NCI-H526 (cell line): ENCODE measurements at places on chromosomes 7 and 10.
A peak's percentile ranks its signal among the peaks of the same experiment; 100 is the strongest.

GRCh38 chr10:93437086-93437945, 44.8 kb downstream of the MYOF start:
- no peak for DNase-seq

DNA sequence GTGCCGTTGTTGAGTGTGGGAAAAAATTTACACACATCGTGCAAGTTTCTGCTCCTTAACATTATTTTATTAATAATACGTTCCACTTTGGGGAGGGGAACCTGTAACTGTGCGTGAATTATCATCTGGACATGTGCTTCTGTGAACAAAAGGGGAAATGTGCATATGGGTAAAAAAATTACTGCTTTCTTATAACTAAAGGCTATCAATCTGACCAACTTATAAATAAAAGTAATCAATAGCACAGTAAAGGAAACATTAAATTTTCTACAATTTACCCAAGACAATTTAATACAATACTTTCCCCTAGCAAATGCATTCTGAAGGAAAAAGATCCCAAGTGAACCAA, 4.5 kb downstream of the TWIST1 start:
- DNase-seq, result no peak

DNA sequence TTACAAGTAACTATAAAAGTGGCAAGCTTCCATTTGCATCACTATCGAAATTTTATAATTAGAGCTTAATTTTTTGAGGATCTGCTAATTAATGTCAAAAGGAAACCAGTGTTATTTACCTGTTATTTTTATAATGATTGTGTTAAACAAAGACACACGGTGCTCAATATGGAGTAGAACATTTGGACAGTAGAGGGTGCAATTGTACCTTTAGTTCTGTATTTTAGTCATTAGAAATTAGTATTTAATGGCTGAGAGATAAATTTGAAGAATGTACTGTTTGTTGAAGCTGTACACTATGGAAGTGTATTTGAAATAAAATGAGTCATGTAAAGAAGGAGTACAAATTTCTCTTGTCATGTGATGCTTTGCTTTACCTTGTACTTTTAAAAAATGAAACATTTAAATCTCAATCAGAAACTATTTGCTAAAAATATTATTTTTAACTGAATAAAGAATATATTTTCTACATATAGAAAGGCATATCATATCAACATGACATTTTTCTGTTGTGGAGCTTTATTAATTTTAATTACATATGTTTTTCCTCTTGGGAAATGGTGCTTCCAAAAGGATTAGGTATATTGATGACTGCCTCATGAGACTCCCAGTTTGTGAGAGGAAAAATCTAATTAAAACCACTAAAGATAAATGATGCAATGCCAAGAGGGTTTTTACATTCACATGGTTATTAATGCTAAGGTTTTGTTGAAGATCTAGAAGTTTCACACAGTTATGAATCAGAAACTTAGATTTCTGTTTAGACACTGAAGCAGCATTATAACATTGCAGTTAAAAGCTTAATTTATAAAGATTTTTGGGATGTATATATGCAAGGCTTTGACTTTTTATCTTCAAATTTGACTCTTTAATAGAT, 10.4 kb upstream of the PRKG1 start:
- peak; percentile 0 for DNase-seq

DNA sequence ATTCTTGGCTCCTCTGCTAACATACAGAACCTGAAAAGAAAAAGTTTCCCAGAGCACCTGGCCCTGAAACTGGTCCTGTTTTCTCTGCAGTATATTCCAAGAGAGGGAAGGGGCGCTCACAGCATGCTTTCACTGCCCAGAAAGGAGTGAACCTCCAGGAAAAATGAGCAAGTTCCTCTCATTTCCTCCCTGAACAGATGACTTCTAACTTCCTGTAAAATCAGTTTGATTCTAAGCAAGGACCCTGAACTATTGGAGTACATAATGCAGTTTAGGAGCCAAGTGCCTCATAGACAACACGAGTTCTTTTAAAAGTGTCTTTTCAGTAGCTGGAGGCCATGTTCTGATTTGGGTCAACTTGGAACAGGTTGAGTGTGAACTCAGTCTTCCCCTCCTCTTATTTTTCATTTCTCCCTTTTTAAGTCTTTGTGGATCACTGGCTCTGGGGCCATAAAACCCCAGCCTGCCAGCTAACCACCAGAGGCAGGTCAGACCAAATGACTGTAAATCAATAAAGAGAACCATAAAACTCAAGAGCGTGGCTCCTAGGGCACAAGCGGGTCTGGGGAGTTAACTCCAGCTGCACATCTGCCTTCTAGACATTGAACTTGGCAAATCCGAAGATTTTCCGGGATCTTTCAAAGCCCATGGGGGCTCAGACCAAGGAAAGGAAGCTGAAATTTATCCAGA, 5.9 kb upstream of the LRRC18 start:
- DNase-seq, result no peak

DNA sequence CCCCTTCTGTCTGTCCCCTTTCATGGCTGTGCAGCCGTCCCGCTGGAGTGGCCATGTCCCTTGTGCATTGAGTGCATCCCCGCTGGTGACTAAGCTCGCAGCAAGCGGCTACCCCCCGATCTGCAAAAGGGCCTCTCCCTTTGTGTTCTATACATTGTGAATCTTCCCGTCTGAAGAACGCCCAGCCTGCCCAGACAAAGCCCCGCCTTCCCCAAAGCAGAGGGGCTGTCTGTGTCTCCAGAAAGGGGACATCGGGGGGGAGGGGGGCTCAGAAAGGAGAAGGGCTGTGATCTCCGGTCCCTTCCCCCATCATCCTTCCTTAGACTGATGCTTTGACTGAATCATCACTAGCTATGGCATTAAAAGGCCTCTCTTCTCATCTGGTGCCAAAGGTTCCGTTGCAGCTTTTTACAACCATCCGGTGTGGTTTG, 11.9 kb downstream of the NPTX2 start:
- DNase-seq, result no peak

DNA sequence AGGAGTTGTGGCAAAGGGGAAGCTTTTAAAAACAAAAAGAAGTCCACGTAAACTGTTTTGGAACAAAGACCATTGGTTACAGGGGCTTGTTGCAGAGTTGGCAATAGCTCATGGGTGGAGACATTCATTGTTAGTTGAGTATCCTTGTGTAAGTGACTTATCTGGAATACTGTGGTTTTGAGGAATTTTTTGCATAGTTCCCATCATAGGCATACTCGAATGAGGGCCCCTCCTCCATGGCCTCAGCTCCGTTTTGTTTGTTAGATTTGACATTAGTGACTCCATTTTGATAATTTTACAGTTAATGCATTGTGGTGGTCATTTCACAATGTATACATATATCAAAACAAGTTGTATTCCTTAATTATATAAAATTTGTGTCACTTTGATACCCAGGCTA, 12.8 kb upstream of the SMKR1 start:
- no peak for DNase-seq

- peak; percentile 31 for DNase-seq
Measured at GRCh38 chr7:140621401-140622021, 19.1 kb downstream of the DENND2A start.

DNA sequence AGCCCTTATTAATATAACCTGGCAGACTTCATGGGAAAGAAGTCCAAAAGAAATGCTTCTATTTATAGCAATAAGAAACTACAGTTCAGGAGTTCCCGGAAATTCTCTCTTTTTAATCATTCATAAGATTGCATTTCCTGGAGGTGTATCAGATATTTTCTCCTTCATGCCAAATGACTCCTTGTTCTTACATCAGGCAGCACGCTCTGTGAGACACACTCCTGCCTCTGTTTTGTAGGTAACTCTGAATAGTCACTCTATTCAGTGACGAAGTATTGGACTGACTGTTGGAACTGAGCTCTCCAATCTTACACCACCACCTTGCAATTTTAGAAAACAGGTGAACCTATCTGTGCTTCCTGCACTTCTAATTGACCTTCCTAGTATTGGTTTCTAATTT, 78.7 kb upstream of the MSRB2 start:
- DNase-seq, result no peak

DNA sequence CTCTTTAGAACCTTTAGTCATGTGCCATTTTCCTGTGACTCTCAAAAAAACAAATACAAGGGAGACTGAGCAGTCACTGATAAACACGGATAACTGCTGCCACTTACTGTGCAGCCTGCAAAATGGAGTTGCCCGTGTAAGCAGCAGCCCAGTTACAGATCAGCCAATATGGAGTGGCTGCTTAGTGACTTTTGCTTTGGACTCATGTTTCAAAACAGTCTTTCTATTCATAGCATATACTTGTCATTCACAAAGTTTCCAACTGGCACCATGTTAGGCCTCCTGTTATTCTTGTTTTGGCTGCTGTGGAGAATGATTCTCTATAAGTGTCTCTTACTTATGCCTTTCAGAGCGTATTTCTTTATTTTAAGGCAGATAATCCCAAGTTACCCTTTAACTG, 3.0 kb downstream of the FAM204A start:
- DNase-seq, result peak; percentile 23

DNA sequence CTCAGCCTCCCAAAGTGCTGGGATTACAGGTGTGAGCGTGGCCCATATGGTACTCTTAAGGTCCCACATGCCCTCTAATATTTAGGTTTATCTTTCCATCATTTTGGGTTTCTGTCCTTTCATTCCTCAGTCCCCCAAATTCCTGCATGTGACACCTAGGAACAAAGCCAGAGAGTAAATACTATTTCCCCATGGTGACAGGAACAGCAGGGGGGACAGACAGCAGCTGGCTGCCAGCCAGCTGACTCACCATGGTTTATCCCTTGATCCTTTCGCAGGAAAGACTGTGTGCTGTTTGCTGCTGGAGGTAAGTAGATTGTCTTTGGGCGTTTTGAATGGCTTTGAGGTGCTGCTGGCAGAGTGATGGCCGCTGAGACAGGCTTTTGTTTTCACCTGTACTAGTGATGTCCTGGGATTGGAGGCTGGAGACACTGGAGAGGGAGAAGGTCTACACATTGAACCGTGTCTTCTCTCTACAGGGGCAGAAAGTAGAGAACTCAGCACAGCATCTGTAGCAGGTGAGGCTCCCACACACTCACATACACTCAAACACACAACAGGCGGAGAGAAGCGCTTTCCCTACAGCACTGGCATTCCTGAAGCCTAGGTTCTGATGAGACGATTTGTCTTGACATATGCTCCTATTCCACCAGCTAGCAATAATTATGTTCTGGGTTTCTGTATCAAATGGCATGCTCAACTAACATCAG, 83.7 kb upstream of the EFCAB10 start:
- DNase-seq, result no peak

- DNase-seq, result peak; percentile 96
Measured at GRCh38 chr7:2465928-2466327, 10.3 kb downstream of the GRIFIN start.

DNA sequence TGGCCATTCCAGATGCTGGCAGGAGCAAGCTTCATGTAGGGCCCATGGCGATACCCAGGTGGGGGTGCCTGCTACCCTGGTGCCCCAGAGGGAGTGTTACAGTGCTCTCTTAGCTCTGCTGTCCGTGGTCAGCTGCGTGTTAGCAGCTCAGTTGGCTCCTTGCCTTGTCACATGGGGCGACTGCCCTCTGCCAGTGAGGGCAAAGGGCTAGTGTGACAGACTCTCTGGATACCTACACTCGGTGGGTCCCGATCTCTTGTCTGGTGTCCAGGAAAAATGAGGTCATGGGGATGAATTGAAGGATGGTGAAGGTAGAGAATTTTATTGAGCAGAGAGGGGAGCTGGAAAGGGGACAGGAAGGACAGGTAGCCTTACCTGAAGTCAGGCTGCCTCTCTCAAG, 152.2 kb downstream of the CYP26A1 start:
- no peak for DNase-seq

DNA sequence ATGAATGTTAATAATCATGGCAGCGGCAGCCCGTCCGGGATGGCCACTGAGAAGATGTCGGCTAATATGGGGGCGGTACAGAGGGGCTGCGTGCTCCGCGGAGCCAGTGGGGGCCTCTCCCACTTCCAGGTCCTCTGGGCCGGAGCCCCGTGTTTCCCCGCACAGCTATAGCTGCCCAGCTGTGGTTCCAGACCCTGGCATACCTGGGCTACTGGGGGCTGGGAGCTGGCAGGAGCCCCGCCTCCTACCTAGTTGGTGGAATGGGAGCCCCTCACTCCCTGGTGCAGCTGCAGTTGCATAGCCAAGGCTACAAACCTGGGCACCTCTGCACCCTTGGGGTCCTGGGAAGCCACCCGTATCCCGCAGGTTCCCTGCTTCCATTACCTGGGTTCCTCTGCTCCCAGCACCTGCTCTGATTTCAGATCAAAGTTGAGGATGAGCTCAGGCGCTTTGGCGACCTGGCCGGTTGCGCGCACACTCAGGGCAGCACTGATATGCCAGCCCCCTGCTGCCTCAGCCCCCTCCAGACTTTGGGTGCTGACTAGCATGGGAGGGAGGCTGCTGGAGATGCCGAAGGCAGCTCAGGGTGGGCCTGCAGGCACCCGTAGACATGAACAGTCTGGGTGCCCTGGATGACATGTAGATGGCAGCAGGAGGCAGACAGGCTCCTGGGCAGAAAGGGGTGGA, 236.5 kb upstream of the SEMA3D start:
- no peak for DNase-seq

DNA sequence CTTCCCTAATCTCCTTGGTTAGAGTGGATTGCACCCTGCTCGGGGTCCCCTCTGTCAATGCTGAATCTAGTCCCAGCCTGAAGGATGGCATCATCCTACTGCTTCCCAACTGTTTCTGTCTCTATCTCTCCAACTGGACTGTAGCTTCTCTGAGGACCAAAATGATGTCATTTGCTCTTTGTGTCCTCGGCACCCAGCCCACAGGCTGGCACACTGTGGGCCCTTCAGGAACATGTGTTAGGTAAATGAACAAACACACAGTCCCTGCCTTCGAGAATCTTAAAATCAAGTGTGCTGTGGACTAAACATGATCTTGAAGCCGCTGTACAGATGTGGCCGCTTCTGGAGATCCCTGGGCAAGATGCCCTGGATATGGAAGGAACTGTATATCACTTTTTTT, 5.0 kb upstream of the CDH23 start:
- no peak for DNase-seq

DNA sequence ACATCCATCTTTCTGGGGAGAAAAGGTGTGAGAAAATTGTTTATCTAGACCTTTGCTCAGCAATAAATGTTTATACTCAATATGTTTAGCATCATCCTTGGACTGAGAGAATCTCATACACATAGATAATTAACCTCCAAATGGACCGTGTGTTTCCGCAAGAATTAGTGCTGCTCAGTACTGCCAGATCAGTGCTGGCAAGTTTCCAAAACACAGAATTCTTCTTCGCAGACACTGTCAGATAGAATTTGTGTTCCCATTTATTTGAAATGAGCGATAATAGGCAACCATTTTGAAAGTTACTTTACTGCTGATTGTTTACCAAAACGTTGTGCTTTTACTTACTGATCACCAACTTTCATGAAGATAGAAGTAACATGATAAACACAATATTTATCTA, 33.7 kb downstream of the STAMBPL1 start:
- no peak for DNase-seq

GRCh38 chr10:68831961-68832455, 4.7 kb downstream of the STOX1 start:
- DNase-seq, result no peak

GRCh38 chr10:122999347-122999746, 9.2 kb downstream of the IKZF5 start:
- peak; percentile 66 for DNase-seq

DNA sequence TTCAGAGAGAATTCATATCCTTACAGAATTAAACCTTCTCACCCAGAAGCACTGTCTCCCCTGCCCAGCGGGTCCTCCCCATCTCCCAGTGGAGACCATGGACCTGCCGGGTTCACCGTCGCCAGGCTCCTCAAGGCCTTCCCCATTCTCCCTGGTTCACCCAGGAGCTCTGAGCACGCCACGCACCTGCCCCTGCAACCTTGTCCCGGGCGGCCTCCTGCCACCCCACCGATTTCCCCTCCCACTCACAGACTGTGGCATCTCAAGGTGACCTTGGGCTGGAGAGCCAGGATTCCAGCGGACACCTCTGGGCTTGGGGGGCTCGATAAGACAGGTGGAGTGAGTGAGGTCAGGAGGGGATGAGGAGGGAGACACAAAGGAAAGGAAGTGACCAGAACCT, 135.3 kb downstream of the PTPRN2 start:
- no peak for DNase-seq
